Myometrial cell (primary cell): ENCODE measurements at places on chromosomes 16 and 17. TPM values are rescaled to one million over a fixed set of nuclear protein-coding genes. Genes with fewer than 3 reads are reported as not detected.

NDUFAB1 gene
- total RNA-seq: 180 and 199 TPM in 2 replicates

KRTAP9-2 gene
- not detected in 2 replicates for total RNA-seq

KRT40 gene
- not detected in 2 replicates for total RNA-seq

NOMO2 gene
- 91.4 and 95.7 TPM in 2 replicates for total RNA-seq

C16orf96 gene
- total RNA-seq: not detected in 2 replicates

NMRAL1 gene
- 78.9 and 86.2 TPM in 2 replicates for total RNA-seq

KRTAP1-5 gene
- total RNA-seq: 15.4 and 18.2 TPM in 2 replicates

NECAB2 gene
- 0.86 TPM in 1 of 2 replicates, not detected in the other for total RNA-seq

TP53TG3 gene
- total RNA-seq: not detected in 2 replicates

IRX5 gene
- not detected in 2 replicates for total RNA-seq

PLCG2 gene
- 0.18 and 0.29 TPM in 2 replicates for total RNA-seq

CTRB2 gene
- not detected in 2 replicates for total RNA-seq

CES4A gene
- 2.5 and 3.2 TPM in 2 replicates for total RNA-seq

NOTUM gene
- total RNA-seq: not detected in 2 replicates

CCDC200 gene
- not detected in 2 replicates for total RNA-seq

SCARF1 gene
- 0.89 and 1.4 TPM in 2 replicates for total RNA-seq
